ENCODE measurements at places on chromosomes 6 and 20.
A peak's percentile ranks its signal among the peaks of the same experiment; 100 is the strongest.

- DNase-seq = no peak
Observed at GRCh38 chr6:149154261-149154821, 163.2 kb upstream of the TAB2 start.

DNA sequence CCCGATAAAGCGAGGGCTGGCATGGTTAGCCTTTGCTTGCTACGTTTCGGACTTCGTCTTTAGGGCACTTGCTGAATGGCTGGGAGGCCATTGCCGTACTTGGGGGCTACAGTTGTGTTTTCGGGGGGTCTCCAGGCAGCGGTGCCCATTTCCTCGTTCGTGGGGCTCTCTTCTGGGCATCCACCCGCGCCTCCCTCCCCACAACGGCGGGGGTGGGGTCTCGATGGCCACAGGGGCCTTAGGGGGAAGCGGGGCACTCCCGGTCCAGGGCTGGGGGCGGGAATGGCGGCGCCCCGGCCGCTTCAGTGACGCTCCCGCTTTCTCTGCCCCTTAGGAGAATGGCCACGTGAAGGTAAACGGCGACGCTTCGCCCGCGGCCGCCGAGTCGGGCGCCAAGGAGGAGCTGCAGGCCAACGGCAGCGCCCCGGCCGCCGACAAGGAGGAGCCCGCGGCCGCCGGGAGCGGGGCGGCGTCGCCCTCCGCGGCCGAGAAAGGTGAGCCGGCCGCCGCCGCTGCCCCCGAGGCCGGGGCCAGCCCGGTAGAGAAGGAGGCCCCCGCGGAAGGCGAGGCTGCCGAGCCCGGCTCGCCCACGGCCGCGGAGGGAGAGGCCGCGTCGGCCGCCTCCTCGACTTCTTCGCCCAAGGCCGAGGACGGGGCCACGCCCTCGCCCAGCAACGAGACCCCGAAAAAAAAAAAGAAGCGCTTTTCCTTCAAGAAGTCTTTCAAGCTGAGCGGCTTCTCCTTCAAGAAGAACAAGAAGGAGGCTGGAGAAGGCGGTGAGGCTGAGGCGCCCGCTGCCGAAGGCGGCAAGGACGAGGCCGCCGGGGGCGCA is 2.4 kb downstream of the MARCKS start:
- DNase-seq = no peak

GRCh38 chr6:13165502-13166172 is 162.7 kb downstream of the TBC1D7 start:
- DNase-seq = no peak

DNA sequence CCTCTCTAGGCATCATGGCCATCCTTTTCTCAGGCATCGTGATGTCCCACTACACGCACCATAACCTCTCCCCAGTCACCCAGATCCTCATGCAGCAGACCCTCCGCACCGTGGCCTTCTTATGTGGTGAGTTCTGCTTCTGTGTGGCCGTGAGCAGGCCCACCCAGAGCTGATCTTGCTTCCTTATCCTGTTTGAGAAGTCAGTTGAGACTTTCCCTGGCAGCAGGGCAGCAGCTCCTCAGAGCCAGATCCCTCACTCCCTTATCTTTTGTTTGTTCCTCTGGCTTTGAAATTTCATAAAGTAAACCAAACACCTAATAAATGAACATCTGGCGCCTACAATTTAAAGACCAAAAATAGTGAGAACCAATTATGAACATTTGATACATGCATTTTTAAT is 40.6 kb downstream of the SPATA2 start:
- DNase-seq = no peak

DNA sequence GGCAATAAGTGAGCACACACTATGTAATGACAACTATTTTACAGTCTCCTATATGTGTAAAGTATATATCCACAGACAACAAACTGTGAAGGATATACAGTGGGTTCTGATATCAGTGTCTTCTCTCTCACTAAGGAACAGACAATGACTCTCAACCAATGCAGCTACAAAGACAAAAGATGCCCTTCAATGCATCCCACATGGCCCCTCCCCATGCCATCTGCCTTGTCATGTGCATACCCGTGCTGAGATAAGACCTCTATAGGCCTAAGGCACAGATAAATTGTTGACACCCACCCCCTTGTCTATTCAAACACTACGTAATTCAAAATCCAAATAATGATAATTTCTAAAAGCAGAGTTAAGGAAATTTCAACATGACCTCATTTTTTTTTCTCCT is 1123.5 kb upstream of the MAP3K7 start:
- no peak for DNase-seq

GRCh38 chr6:129646642-129647041 is 63.3 kb downstream of the ARHGAP18 start:
- no peak for DNase-seq

- DNase-seq = peak; percentile 45
Observed at GRCh38 chr6:38638941-38639497, 710 bp downstream of the BTBD9 start.

DNA sequence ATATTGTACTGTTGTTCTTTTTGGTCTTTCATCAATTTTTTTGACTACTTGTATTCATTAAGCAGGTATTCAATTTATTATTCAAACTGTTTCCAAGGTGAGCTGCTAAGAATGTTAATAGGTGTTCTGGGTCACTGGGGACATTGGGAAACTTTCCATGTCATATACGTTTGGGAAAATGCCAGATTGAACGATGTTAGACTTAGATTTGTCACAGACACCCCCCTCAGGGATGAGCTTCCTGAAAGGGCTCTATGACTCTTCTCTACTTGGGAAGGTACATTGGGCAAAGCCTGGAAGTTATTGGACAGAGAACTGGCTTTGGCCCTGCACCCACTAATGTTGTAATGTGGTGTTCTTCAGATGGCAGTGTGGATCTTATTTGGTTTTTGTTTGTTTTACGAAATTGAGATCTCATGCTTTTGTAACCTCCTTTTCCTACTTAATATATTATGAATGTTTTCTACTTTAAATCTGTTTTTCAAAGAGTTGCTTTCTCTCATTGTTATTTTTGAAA is 42.1 kb downstream of the PLCB4 start:
- DNase-seq = no peak

GRCh38 chr20:2338411-2339066 is 42.2 kb upstream of the TGM6 start:
- DNase-seq = no peak

- DNase-seq = no peak
Observed at GRCh38 chr20:59046862-59047261, 4.3 kb upstream of the PRELID3B start.

GRCh38 chr20:49937027-49937929 is 1.1 kb downstream of the RNF114 start:
- no peak for DNase-seq

DNA sequence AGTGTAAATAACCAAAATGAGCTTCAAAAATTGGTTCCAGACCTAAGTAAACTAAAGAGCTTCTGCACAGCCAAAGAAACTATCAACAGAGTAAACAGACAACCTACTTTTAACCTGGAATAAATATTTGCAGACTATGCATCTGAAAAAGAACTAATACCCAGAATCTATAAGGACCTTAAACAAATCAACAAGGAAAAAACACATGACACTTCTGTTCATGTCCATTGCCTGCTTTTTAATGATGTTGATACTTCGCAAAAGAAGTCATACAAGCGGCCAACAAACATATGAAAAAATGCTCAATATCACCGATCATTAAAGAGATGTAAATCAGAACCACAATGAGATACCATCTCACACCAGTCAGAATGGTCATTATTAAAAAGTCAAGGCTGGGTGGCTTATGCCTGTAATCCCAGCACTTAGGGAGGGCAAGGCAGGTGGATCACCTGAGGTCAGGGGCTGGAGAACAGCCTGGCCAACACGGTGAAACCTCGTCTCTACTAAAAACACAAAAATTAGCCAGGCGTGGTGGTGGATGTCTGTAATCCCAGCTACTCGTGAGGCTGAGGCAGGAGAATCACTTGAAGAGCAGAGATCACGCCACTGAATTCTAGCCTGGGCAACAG is 42.5 kb upstream of the DST start:
- DNase-seq = no peak

DNA sequence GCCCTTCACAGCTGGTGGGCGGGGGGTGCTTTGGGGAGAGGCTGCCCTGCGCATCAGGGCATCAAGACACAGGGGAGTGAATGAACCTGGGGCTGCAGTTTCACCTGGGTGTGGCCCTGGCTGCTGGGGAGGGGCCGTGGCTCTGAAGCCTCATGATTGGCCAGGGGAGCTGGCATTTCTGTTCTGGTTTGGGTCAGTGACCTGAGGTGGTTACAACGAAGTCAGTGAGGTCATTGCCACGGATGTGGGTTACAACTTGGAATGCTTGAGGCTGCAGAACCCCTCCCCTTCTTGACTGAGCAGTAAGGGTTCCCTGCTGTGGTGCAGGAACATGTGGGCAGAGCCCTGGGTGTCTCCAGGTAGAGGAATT is 3.0 kb downstream of the TCEA2 start:
- DNase-seq = no peak

DNA sequence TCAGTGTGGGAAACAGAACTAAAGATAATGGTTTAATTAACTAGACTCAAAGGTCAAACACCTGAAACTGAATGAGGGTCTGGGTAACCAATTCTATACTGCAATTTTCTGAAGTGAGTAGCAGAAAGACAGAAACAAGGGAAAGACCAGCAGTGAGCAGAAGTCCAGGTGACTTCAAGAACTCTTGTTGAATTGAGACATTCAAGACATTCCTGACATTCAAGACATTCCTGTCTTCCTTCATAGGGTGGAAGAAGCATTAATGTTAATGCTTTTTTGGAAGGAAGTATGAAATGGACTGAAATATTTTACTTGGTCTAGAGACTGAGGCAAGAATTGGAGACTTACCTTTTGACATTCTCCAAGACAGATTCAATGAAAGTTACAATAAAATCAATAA is 529.9 kb upstream of the MMS22L start:
- no peak for DNase-seq

- DNase-seq = no peak
Observed at GRCh38 chr20:62181808-62182207, 1.0 kb upstream of the MTG2 start.

GRCh38 chr20:16806886-16807285 is 58.7 kb downstream of the OTOR start:
- no peak for DNase-seq

GRCh38 chr6:68994521-68994920 is 359.4 kb downstream of the ADGRB3 start:
- DNase-seq = no peak

DNA sequence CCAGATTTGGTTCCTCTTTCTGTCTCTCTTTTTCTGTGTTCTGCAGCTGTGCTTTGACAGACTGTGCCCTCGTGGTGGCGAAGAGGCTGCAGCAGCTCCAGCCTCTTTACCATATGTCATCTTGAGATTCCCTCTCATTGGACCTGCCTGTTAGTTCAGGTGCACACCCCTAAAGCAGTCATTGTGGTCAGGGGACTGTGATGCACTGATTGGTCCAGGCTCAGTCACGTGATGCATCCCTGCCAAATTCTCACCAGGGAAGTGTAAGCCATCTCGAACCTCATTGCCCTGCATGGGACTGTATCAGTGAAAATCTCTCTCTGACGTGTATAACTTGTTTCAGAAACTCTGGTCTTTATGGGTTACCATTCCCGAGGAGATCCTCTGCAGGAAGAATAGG is 160.3 kb downstream of the EYA2 start:
- peak; percentile 26 for DNase-seq

DNA sequence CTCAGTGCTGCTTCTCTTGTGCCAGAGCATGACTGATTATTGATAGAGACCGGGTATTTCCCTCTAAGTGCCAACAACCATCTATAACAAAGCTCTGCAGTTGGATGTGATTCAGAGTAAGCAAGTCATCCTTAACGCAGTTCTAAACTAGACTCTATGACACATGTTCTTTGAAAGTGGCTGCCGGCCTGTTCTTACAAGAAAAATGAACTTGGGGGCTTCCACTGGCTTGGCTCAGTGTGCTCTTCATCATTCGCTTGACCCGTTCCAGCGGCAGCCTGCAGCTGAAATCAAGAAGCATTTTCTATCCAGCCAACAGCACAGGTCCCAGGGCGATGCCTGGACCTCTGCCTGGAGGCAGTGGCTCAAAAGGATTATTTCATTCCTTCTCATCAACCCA is 29.8 kb downstream of the GFOD1 start:
- DNase-seq = no peak

- no peak for DNase-seq
Observed at GRCh38 chr6:3911130-3911529, 62.0 kb downstream of the FAM50B start.

DNA sequence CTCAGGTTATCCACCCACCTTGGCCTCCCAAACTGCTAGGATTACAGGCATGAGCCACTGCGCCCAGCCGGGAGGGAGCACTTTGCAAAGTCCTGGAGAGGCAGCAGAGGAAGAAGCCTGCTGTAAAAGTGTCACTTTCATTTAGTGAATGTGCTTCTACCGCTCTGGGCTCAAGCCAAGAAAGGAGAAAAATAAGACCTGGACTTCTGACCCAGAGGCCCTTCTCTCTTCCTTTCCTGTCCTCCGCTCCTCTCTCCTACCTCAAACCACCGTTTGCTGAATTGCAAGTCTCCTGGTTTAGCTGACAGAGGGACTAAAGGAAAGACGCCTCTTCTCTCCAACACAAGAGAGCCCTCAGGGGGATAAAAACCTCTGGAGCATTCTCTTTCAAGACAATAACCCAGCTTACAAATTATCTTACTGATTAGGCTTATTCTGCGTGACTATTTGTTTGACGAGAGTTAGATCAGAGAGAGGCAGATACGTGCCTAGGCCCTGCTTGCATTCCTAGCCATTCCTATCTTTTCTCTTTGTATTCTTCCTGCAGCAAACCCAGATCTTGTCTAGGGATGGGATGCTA is 84.2 kb upstream of the SLC22A23 start:
- DNase-seq = no peak

GRCh38 chr6:166192557-166192956 is 24.9 kb upstream of the TBXT start:
- no peak for DNase-seq

DNA sequence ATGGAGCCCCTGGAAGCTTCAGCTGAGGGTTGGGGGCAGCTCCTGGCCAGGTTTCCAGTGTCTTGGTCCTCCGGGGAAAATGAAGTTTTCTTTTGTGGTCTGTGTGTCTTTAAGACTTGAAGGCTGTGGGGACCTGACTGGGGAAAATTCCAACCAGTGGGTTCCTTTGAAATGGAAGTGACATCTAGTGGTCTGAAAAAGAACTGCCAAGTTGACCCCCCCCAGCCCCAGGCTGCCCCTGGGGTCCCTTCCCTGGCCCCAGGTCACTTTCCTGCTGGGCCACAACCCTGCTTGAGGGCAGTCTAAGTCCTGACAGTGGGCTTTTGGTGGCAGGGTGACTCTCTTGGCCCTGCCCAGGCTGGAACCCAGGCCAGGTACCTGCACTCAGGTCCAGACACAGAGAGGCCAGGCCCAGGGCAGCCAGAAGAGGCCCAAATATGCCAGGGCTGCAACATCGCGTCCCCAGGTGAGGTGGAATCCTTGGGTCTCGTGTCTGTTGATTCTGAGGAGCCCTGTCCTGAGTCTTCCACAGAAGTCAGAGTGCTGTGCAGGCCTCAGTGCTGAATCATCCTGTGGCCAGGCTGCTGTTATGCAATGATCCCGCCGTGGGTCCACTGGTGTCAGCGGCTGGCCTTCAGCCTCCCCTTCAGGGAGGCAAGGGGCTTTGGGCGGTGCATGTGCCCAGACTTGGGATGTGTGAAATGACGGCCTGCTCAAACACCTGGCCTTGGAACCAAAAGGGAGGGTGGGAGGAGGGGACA is 68.4 kb downstream of the VEGFA start:
- no peak for DNase-seq

- no peak for DNase-seq
Observed at GRCh38 chr6:20538131-20538662, 3.9 kb downstream of the CDKAL1 start.

GRCh38 chr6:129105793-129106192 is 222.9 kb downstream of the LAMA2 start:
- no peak for DNase-seq

GRCh38 chr6:16468991-16469615 is 230.7 kb downstream of the GMPR start:
- no peak for DNase-seq

GRCh38 chr6:121925534-121926255 is 473.8 kb upstream of the HSF2 start:
- no peak for DNase-seq
